Fibroblast of skin of abdomen (primary cell): ENCODE measurements at places on chromosomes 13 and 19.

GRCh38 chr13:94709001-94709834 is 3.1 kb downstream of the SOX21 start:
- DNase-seq: no peak

- DNase-seq: no peak
Measured at GRCh38 chr13:100650326-100650725, 24.3 kb downstream of the TMTC4 start.

- DNase-seq: no peak
Measured at GRCh38 chr19:54041969-54042606, 21.6 kb downstream of the VSTM1 start.

GRCh38 chr13:101049166-101049850 is 367.0 kb downstream of the NALCN start:
- DNase-seq: no peak

DNA sequence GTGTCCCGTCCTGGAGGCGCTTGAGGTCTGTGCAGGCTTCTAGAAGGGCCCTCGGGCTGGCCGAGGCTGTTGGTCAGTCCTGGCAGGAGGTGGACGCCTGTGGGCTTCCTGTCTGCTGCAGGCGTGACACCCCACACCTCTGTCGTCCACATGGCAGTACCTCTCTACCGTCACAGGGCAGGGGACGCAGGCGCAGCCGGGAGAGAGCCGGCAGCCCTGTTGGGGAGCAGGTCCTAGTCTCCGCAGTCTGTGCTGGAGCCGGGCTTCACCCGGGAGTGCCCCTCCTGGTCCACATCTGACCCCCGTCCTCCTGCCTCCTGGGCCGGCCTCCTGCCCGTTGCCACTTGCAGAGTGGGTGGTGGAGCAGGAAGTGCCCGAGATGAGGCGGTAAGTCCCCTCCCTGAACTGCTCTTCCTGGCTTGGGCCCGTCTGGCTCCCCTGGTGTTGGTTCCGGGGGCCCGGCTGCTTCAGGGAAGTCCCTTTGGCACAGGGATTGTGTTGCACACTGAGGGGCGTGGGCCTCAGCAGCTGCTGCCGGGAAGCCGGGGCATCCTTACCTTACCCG is 106.0 kb downstream of the KDM4B start:
- DNase-seq: no peak

GRCh38 chr13:79837741-79838450 is 356.9 kb downstream of the NDFIP2 start:
- DNase-seq: peak; percentile 49

DNA sequence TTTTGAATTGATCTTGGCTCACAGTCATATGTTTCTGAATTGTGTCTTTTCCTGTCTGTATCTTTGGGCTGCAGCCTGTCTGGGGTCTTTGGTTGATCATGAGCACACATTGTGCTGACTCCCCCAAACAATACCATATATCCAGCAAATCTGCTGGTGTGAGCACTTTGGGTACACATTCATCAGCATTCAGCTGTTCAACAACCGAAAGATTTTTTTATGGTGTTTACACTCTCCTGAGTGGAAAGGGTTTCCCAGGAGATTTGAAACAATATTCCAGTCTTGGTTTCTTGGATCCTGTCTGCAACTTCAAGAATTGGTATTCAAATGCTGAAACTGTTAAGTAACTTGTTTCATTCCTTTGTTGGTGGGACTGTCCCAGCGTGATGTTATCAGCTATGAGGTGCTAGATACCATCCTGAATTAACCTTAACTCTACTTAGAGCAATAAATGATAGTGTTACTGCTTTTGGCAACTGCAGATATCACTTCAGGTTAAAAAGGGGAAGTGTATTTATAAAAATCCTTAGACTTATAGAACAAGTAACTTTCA is 78.4 kb upstream of the DIAPH3 start:
- no peak for DNase-seq

- DNase-seq: no peak
Measured at GRCh38 chr13:40381935-40382764, 284.3 kb downstream of the FOXO1 start.

DNA sequence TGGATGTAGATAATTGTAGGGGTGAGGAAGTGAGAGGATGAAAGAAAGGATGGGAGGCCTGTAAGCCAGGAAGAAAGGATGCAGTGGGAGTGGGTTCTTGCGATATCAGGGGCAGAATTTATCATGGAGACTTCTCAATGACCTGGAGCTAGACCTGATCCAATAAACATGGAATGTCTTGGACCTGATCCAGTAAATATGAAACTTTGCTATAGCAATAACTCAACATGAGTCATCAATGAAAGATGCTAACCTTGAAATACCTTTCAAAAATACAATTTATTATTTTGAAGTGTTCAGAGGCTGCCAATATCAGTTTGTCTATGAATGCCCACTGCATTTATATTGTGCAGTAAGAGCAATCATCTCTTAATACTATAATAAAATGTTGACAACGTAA is 279.5 kb downstream of the POU4F1 start:
- DNase-seq: peak; percentile 4

DNA sequence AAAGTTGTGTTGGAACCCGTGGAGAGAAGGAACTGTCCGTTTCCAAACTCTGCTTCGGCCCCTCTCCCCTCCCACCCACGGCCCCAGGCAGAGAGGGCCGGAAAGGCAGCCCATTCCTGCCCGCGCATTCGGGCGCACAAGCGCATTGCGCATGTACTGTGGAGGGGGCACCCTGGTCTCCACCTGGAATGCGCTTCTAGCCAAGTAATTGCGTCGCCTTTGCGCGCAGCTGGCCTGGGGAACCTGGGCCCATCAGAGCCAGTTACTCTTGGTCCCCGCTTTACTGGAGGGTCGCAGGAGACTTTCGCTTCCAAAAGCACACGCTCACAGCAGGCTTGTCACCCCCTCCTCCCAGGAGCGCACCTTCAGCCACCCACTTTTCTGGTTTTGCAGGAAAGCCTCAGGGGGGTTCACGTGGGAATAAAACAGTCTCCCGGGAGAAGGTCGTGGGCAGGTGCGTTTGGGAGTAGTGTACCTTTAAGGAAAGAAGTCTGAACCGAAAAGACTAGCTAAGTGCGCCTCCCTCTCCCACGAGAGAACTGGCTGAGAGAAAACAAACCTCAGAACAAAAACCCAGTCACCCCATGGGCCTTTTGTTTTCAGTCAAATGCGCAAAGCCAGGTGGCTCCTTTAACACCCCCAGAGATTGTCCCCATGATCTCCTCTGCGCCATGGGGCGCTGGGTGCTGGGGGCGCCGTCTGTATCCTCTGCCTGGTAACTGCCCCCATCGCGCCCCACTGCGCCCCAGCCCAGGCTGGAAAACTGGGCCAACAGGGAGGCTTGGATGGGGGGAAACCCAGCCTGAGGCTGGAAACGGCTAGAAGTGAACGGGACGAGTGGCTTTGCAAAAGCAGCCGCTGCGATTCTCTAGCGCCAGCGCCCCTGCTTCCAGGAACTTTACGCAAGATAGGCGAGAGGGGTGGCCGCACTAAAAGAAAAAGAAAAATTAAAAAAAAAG is 28.5 kb downstream of the GSX1 start:
- DNase-seq: no peak

GRCh38 chr13:42631181-42631580 is 57.2 kb downstream of the TNFSF11 start:
- no peak for DNase-seq

- DNase-seq: no peak
Measured at GRCh38 chr19:2922987-2923386, 21.8 kb downstream of the ZNF77 start.

- no peak for DNase-seq
Measured at GRCh38 chr19:18298601-18299000, 17.2 kb upstream of the JUND start.

DNA sequence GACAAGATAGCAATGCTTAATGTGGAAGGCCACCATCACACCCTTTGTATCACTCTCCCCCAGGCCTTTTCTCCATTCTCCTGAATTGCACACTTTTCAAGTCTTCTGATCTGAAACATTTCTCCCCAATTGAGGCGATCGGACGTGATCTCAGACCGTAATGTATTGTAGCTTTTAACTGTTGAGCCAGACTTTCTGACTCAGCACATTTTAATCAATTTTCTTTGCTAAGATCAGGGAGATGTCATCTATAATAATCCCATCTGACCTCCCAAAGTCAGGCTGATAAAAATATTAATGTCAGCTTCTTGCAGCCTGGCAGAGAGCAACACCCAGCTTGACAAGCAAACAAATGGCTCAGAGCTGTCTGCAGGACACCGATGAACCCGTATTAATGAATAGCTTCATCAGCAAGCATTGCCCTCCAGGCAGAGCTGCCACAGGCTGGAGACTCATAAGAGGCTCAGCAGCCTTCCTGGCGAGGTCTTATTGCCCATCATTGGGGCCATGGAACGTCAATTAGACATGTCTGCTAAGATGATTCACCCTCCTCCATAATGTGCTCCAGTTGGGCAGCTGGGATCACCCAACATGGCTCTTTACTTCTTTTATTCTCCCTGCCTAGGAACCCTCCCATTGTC is 60.2 kb upstream of the UQCRFS1 start:
- no peak for DNase-seq

- peak; percentile 96 for DNase-seq
Measured at GRCh38 chr13:29522044-29522685, 73.3 kb downstream of the SLC7A1 start.

DNA sequence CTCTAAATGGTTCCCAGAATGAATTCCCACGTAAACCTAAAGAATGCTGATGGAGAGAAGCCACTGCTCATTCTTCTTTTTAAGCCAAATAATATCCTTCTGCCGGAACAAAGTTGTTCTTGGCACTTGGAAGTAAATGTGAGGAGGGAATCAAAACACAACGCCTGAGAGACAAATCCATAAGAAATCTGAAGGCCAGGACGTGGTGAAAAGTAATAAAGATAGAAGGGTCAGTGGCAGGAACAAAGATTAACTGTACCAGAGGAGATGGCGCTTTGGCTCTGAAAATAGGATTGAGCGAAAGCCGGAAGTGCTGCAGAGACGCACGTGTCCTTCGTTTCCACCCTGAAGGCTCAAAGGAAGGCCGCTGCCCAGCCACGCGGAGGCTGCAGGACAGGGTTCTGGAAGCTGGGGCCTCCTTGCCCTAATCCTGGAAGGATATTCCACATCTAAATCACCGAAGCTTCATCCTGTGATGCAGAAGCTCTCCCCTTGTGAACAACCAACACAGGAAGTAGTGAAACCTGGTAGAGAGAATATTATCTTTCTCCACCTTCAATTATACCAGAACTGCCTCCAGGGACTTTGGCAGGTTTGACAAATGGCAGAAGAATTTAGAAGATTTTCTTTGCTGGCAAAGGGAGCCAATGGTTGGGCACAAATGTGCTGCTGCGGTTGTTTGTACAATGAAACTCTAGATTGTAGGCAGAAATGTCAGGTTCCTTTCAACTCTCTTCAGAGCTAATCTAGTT is 214.6 kb upstream of the SERP2 start:
- no peak for DNase-seq

DNA sequence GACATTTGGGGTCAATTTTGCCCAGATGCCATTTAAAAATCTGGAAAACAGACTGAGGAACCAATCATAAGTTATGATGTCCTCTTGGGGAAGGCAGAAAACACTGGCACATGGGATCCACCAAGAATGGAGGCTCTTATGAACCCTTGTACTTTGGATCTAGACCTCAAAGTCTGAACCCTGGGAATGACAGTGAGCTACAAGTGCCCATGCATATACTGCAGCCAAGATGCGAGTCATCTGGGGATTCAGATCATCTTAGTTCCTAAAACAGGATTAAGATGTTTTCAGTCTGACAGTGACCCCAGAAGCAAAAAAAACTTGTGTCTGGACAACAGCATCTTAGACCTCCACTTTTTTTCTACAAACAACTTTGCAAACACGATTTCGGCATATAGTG is 100.2 kb upstream of the SIAH3 start:
- DNase-seq: no peak

- no peak for DNase-seq
Measured at GRCh38 chr13:48175185-48175584, 57.8 kb upstream of the ITM2B start.

- peak; percentile 14 for DNase-seq
Measured at GRCh38 chr13:73421310-73421912, 362.6 kb downstream of the KLF5 start.

- peak; percentile 39 for DNase-seq
Measured at GRCh38 chr13:98466634-98467236, 110.2 kb downstream of the STK24 start.

GRCh38 chr19:46737298-46737654 is 8.6 kb upstream of the FKRP start:
- no peak for DNase-seq

DNA sequence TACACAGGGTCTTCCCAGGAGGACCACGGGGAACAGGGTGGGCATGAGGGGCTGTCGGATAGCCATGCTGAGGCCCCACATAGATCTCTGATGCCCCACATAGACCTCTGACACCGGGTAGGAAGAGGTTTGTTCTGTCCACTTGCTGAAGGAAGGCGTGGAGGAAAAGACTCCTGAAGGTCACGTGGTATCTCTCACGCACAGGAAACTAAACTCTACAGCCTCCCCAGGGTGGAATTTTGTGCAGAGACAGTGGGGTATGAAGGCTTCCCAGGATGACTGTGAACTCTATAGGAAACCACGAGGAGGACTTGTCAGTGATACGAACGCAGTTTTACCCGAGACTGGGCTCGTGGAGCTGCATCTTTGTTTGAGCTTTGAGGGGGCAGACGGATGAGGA is 2.8 kb downstream of the EVI5L start:
- peak; percentile 15 for DNase-seq

- peak; percentile 55 for DNase-seq
Measured at GRCh38 chr13:102724923-102725322, 30.1 kb upstream of the METTL21C start.

DNA sequence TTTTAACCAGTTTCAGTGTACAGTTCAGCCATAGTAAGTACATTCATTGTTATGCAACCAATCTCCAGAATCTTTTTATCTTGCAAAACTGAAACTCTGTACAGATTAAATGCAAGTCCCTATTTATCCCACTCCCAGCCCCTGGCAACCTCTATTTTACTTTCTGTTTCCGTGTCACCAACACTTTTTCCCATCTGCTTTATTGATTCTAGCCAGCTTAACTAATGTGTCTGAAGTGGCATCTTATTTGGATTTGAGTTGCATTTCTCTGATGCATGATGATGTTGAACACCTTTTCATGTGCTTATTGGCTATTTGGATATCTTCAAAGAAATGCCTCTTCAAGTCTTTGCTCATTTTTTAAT is 18.9 kb downstream of the SPATA13 start:
- DNase-seq: no peak

DNA sequence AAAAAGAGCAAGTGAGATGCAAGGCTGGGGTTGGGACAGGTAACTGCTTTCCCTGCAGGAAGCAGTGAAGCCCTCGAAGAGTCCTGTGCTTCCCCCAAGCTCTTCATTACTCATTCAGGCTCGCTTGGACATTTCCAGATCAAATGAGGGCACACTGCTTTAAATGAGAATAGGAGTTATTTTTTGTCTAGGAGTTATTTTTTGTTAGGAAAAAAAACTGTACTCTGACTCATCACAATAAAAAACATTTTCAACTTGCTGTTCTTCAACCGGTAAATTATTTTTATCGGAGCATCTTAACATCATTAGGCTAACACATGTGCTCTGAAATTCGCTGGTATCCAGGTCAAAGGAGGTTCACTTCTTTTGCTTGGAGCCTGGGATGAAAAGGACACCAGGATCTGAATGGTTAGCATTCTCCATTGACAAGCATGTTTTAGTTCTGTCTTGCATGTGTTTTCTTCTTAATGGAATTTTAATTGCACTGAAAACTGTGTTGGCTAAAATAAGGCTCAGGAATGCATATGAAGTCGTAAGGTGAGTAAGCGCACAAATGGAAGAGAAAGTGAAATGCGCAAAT is 80.7 kb upstream of the STK24 start:
- peak; percentile 31 for DNase-seq
